ENCODE measurements at places on chromosomes 4 and X.

DNA sequence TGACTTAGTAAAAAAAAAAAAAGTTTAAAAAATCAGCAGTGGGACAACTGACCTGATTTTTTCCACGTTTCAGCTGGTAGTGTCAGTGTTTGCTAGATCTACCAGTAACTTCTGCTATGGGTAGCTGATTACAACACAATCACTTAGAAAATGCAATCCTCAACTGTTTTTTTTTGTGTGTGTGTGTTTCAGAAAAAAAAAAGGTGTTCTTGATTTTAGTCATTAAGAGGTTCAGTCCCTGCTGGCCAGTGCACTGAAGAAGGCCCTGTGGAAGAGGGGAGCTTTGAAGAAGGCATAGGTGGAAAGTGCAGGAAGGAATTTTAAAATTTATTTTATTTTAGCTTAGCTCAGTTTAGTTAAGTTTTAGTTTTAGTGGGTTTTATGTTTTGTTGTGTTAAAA, 46.9 kb downstream of the SH2D1A start:
- no peak for DNase-seq

GRCh38 chrX:110669572-110669971, 126.0 kb downstream of the CHRDL1 start:
- no peak for DNase-seq

DNA sequence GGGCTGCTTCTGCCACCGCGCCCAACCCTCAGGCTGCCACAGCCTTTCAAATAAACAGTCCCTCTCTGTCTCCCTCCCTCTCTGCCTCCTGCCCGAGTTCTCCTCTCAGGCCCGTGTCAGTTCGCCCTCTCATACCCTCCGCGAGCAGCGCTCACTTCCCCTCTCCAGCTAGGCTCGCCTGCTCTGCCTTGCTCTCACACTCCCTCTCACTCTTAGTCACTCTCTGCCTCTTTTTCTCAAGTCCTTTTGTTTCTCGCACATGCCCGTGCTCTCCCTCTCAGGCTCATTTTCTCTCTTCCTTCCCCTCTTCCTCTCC, 3.2 kb downstream of the EFNB1 start:
- DNase-seq = no peak

DNA sequence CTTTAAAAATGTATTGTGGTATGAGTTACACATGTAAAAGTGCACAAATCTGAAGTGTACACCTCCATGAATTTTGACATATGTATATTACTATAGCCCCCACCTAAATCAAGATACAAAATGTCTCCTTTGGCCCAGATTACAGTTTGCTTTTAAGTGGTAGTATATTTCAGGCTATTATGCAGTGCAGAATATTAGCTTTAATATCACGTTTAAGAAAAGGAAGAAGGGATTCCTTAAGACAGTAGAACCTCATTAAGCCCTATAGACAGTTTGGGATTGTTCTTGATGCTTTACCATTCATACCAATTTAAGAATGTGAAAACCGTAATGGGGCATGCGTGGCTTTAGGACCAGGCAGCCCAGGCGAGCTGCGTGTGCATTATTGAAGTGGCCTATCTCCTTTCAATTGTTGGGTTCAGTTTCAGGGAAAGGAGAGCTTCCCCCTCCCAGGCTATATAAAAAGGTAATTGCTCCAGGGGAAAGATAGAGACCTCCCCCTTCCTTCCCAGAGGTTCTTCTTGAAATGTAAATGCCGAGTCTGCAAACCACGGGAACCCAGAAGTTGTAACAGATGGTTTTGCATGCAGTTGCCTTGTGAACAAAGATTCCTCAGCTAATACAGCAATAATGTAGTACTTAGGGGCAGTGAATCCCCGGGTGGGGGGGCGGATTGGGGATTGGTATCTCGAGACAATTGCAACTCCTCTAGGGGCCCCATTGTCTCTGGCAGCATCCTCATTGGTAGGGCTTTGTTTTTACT, 106.1 kb downstream of the UCHL1 start:
- no peak for DNase-seq

- DNase-seq = no peak
Observed at GRCh38 chr4:104915373-104915772, 231.3 kb upstream of the TET2 start.

GRCh38 chr4:5019796-5020195, 538 bp upstream of the CYTL1 start:
- DNase-seq = no peak

- no peak for DNase-seq
Observed at GRCh38 chr4:145865274-145865941, 73.2 kb downstream of the ZNF827 start.

DNA sequence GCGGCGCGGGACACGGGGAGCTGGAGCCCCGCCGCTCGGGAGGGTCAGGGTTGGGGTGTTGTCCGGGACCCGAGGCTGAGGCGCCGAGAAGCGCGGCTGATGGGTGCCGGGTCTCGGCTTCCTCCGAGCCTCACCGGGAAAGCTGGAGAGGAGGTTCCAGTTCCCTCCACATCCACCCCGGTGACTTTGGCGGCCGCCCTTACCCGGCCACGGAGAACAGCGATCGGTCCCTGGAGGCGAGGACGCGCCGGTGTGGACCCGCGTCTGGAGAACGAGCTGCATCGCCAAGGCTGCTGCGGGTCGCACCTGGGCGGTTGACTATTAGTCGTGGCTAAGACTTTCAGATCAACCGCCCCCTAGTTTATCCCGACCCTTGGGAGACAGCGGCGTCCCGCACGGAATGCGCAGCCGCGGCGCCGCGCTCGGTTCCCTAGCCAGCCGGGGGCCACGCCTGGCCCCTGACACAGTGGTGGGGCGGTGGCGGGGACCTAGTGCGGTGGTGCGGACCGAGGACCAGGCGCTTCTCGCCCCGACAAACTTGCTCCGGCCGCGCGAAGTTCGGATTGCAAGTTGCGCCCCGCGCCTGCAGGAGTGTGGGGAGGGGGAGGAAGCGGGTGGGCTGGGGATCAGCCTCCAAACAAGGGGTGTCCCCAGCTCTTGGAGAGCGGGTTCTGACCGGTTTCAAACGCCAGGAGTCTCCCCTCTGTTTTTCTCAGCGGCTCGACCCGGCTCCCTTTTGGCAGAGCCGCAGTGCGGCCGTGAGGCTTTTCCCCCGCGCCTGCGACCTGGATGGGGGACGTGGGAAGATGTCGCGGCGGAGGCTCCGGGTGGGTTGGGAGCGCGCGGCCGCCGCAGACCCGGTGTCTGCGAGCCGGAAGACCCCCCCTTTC, 568 bp downstream of the FHDC1 start:
- DNase-seq = no peak

DNA sequence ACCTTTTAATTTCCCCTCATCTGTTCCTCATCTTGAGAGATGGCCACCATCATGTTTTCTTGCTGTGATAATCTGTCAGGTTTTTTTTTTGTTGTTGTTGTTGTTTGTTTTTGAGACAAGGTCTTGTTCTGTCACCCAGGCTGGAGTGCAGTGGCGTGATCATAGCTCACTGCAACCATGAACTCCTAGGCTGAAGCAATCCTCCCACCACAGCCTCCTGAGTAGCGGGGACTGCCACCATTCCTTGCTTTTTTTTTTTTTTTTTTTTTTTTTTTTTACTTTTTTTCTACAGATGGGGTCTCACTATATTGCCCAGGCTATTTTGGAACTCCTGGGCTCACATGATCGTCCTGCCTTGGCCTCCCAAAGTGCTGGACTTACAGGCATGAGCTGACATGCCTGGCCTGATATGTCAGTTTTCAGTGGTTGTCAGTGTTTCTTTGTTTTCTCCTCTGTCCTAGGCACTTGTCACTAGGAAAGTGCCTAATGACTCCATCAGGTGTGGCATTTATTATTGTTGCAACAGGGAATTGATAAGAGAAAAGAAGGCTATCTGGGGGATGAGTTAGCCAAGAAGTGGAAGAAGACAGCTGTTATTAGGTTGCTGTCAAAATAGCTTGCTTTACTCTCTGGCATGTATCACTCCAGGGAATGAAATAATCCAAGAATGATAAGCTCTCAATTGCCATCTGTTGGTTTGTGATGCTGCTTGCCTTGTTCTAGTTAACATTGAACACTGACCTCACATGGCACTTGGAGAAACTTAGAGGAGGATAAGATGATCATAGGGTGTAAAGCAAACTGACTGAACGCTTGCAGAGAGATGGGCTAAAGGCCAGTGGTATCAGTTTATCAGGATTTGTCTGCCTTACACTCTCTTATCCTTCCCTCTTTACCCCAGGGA, 41.7 kb downstream of the TMEM164 start:
- DNase-seq = no peak

DNA sequence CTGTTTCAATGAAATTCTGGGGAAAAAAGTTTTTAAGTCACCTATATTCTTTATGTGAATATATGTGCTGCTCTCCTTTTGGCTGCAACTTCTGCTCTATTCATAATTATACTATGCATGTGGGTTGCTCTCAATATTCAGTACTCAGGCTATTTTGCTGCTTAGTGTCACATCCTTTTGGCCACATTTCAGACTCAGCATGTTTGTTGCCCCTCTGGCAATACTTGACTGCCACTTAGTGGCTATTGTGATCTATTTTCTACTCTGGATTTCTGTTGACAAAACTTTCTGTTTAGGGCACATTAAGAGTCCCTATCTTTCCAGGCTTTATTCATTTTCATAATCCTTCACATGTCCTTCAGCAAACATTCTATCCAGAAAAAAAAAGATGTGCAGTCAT, 15.8 kb upstream of the CT45A1 start:
- DNase-seq = no peak

DNA sequence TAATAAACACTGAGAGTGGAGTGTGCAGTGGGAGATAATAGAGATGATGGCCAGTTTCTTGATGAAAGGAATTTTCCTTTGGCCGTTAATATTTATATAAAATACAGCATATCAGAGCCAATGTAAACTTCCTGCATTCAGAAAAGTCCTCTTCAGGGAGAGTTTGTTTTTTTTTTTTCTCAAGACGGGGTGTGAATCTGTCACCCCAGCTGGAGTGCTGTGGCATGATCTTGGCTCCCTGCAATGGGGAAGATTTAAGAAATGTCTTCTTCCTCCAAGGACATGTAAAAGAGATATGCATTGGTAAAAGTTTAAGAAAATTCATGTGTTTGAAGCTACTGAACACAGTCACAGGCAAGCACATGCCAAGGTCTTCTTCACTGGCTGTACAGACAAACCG, 25.4 kb upstream of the TBC1D9 start:
- DNase-seq = no peak

GRCh38 chr4:116925900-116926457, 159.4 kb downstream of the TRAM1L1 start:
- no peak for DNase-seq

DNA sequence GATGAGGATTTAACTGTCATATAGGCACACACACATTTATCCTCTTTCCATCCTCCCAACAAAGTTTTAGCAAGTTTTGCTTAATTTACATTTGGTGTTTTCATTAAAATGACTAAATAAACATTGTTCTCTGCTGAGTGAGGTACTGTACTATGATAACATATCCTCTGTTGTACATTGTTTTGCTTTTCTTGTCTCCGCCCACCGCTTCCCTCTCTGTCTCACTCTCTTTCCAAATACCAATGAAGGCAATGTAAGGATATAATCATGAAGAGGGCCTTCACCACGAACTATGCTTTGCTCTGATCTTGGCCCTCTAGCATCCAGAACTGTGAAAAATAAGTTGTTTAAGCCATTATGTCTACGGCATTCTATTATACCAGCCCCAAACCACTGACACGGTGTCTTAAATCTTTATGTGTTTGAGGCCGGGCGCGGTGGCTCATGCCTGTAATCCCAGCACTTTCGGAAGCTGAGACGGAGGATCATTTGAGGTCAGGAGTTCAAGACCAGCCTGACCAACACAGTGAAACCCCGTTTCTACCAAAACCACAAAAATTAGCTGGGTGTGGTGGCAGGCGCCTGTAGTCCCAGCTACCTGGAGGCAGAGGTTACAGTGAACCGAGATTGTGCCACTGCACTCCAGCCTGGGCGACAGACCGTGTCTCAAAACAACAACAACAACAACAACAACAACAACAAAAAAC, 65.3 kb downstream of the HPRT1 start:
- no peak for DNase-seq

GRCh38 chr4:38209654-38210053, 249.5 kb downstream of the PTTG2 start:
- no peak for DNase-seq

DNA sequence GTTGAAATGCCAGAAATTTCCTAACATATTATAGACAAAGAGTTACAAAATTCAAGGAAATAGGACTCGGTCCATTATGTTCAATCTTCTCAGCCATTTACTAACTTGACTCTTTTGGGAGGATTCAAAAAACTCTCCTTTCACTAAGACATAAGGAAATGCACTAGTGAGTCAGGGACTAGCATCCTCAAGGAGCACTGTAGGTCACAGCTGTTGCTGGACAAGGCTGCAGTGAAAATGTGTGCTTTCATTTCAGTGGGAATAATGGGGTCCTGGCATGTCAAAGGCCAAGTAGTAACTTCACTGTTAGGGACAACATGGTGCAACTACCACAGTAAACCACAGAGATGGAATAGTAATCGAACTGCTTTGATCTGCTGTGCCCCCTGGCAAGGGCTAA, 56.9 kb upstream of the ABCG2 start:
- DNase-seq = no peak

- DNase-seq = no peak
Observed at GRCh38 chr4:178395798-178396197, 953.6 kb upstream of the AGA start.

- DNase-seq = no peak
Observed at GRCh38 chrX:42797651-42798269, 19.8 kb upstream of the PPP1R2C start.

GRCh38 chrX:34654696-34655490, 2.2 kb downstream of the TMEM47 start:
- no peak for DNase-seq

GRCh38 chrX:128619490-128619889, 567.3 kb upstream of the ACTRT1 start:
- DNase-seq = no peak

GRCh38 chr4:173703021-173703420, 173.0 kb upstream of the HAND2 start:
- no peak for DNase-seq

DNA sequence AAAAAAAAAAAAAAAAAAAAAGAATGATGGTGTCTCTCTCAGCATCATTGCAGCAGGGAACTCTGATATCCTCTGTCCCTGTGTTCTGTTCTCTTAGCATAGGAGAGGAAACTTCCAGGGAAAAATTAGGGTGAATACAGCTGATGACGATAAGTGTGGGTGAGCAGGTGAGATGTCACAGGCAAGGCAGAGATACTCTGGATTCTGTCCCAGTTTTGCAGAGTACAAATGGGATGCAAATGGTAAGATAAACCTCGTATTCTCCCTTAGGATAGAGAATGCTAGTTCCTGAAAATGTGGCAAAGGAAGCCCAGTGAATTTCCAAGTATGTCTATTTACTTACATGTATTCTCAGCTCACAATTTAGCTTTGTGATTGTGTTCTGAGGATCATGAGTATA, 671.6 kb upstream of the BOD1L1 start:
- DNase-seq = no peak

DNA sequence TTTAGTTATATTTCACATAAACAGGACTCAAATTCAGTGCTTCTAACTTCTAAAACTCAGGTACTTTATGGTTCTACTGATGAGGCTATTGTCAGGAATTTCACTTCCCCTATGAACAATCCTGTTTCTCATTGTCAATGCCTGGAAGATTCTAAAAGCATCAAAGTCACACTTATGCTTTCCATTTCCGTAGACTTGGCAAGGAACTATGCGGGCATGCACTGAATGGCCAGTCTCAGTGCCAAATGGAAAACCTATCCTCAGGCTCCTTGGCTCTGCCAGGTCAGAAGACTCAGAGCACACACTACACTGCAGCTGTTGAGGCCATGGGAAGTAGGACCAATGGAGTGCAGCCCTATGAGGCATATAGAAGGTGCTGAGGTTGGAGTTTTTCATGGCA, 97.0 kb upstream of the PTPN13 start:
- no peak for DNase-seq

All from central memory CD4-positive, alpha-beta T cell (primary cell).